ENCODE measurements at places on chromosomes 2 and 18. TPM values are rescaled to one million over a fixed set of nuclear protein-coding genes. Genes with fewer than 3 reads are reported as not detected.
A peak's percentile ranks its signal among the peaks of the same experiment; 100 is the strongest.

Gene NT5C1B
- total RNA-seq: not detected

Gene HRH4
- 0.36 TPM for total RNA-seq

Gene IER3IP1
- 8.7 TPM for total RNA-seq

Gene HOXD13
- total RNA-seq: not detected

Gene HS6ST1
- 27.2 TPM for total RNA-seq

Gene CRYGD
- total RNA-seq: not detected

Gene C2orf81
- 4.4 TPM for total RNA-seq

Gene C2orf92
- 17.7 TPM for total RNA-seq

Gene CAPG
- total RNA-seq: 60.7 TPM

- no peak for DNase-seq
These were observed 85.7 kb upstream of the GALNT13 start for GRCh38 chr2:153786016-153786415.

DNA sequence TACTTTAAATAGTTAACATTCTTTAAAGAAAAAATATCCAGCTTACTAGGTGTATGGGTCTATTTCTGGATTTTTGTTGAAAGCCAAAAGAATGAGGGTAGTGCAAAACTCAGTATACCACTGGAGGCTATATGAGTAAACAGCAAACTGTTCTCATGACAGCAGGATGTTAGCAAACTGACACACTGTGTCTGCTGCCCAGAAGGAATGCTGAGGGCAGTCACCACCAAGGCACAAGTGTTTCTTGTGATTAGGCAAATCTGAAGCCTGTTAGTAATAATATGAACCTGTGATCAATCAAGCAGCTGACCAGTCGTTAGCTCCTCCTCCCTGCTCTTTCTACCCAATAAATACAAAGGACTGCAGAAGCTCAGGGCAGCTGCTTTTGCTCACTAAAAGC lies 50.5 kb upstream of the SULT1C3 start:
- DNase-seq: no peak

DNA sequence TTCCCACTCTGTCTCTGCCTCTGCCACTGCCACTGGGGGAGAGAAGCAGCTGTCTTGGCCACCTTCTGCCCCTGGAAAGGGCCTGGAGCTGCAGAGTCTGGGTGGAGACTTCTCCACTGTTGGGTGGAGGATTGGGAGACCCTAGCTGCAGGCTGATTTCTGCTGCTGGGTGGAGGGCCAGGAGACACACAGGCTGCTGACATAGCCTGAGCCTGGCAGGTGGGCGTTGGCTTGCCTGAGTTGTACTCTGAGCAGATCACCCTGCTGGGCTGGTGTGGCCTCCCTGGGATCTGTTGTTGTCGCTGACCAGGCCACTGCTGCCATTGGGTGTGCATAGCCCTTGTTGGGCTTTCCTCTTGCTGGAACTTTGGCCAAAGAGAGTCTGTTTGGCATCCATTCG lies 64.3 kb downstream of the ARHGEF4 start:
- no peak for DNase-seq

GRCh38 chr2:160096409-160096808 lies 34.0 kb upstream of the PLA2R1 start:
- DNase-seq: no peak

DNA sequence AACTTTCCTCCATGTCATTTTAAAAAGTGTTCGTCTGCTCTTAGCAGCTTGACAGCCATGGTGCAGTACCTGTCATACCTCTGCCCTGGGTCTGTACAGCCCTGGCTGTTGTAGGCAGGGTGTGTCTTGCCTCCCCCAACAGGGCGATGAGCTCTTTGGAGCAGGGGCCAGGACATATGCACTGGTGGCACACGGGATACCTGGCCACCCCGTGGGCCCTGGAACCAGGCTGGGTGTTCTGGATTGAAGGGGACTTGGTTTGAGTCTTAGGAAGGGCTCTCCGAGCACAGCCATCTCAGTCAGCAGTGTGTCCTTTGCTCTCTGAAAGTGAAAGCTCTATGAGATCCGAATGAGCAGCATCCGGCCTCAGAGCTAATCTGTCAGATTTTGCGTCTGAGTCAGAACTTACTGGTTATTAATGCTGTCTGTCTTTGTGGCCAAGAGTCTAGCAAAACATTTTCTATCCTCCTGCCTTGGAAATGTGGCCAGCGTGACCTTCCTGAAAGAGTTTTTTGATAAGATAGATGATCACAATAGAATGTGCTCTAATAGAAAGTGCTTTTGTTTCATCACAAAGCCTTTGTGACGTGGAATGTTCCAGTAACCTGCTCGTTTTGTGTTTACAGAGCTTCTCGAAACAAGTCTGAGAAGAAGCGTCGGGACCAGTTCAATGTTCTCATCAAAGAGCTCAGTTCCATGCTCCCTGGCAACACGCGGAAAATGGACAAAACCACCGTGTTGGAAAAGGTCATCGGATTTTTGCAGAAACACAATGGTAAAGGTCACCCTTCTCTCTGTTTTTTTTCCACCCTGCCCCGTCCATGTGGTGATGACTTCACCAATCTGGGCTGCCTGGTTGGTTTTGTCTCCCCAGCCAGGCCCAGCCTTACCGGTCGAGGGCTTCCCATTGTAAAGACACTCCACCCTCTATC lies 77.3 kb upstream of the RPL31 start:
- DNase-seq: no peak

GRCh38 chr18:35466815-35467623 lies 30.7 kb downstream of the INO80C start:
- DNase-seq: no peak

DNA sequence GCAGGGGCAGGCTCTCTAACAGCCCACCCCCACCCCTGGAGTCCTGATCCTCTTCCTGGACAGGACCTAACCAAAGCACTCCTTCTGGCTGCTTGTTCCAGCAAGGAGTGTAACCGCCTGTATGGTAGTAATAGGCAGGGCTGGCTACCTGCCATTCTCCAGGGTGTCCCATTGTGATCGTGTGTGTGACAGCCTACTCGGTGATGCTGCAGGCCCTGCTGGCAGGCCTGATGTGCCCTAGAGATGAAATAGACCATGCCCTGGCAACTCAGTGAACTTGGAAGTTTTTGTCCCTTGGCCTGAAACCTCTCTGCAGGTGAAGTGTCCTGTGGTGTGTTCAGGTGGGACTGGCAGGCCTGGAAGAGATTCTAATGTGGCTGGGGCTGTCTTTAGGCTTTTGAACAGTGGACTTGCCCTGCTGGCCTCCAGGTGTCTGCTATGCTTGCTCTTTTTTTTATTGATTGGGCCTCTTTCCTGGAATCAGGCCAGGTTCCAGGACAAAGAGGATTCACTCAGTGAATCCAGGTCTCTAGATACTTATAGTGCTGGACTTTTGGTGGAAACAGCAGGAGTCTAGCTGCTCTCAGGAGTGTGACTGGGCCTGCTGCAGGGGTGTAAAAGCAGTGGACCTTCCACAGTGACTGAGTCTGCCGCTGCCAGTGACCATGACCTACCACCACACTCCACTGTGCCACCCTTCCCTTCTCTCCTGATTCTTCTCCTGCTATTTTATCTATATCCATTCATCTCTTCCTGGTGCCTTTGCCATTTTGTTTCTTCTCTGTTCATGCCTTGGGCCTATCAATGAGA lies 132.1 kb downstream of the CTIF start:
- DNase-seq: no peak

DNA sequence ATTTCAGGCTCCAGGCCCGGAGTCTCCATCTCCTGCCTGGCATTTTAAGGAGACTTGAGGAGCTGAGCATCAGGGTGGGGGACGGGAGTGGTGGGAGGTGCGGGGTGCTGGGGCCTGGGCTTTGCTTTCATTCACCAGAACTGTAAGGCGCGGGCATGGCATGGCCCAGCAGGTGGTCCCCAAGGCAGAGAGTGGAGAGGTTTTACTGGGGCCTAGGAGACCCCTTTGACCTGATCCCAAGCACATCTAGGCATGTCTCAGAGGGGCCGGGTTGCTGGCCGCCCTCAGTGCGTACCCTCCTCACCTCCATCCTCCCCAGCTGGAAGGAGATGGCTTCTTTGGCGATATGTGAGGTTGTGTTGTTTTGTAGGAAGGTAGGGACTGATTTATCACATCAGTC lies 172.5 kb downstream of the KLHL29 start:
- no peak for DNase-seq

DNA sequence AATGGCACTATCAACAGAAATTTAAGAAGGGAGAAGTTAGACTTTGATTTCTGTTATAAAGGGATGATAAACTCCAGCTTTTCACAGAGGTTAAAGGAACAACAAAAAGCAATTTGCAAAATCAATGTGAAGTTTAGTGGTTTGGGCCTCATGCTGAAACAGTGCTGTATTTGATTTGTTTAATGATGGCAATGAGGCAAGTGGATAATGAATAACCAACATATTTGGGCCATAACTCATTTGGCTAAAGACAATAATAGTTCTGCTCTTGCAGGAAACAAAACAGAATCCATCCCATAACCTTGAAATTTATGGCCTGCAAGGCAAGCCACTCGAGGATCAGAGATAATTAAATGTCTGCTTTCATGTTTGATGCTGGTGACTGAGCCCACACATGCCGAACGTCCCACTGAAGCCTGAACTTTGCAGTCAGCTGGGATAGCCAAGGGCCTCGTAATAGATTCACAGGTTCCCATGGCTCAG lies 56.5 kb downstream of the TPGS2 start:
- DNase-seq: no peak

DNA sequence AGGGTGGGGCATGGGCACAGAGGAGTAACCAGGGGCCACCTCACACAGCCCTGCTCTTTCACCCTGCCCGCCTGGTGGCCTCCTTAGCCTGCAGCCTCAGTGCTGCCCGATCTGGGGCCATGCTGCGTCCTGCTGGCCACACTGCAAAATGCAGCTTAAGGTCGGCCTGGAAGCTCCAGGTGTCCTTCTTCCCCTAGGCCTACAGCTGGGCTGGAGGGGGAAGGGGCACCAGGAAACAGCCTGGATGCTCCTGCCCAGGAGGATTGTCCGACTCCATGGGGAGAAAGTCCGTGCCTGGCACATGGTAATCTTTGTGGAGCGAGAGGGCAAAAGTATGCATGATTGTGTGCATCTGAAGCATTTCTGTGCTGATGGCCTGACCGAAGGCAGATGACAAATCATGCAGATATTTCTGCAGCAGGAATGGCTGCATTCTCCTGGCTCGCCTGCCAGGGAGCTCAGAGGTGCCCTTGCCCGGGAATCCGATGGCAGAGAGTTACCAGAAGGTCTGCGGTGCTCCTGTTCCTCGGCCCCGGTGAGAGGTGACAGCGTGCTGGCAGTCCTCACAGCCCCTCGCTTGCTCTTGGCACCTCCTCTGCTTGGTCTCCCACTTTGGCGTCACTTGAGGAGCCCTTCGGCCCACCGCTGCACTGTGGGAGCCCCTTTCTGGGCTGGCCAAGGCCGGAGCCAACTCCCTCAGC lies 12.8 kb upstream of the ALPP start:
- peak; percentile 49 for DNase-seq

DNA sequence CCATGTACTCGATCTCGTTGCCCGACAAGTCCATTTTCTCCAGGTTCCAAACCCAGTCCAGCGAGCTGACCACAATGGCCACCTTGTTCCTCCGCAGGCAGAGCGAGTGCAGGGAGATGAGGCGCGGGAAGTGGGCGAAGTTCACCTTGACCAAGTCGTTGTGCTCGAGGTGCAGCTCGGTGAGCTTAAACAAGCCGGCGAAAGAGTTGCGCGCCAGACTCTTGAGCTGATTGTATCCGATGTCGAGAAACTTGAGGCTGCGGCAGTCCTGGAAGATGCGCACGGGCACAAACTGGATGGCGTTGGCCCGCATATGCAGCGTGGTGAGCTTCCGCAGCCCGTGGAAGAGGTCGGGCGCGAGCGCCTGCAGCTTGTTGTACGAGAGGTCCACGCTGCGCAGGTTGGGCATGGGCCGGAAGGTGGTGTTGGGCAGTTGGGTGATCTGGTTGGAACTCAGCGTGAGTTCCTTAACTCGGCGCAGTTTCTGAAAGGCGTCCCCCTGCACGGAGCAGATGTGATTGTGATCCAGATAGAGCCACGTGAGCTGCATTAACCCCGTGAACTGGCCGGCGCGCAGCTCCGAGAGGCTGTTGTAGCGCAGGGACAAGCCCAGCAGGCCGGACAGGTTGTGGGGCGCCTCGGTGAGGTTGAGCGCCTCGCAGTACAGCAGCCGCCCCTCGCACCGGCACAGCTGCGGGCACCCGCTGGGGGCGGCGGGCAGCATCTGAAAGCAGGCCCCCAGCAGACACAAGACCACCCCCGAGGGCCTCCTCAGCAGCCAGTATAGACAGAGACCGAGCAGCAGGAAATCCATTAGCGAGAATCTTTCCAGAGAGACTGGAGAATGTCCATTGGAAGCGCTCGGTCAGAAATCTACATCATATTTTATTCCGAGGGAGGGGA lies 1.3 kb downstream of the LRRTM1 start:
- DNase-seq: peak; percentile 55

- DNase-seq: no peak
These were observed 313.3 kb upstream of the GULP1 start for GRCh38 chr2:187978356-187978755.

GRCh38 chr2:17076533-17076932 lies 410.9 kb upstream of the CYRIA start:
- no peak for DNase-seq

DNA sequence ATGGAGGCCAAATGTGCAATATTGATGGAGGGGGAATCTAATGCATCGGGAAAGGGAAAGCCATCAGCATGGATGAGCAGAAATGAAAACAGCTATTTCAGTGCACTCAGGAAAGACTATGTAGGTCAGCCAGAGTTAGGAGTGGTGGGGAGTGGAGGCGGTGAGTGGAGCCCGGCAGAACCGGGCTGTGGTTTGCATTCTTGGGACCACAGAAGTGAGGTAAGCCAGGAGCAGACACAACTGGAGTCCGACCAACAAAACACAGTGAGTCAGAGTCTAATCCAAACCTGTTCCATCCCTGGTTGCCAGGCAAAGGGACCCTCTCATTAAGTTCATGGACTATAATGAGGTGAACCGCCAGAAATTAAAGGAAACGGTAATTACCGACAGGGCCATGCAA lies 61.1 kb upstream of the RAB12 start:
- no peak for DNase-seq

GRCh38 chr2:97011977-97012569 lies 25.7 kb upstream of the FAM178B start:
- DNase-seq: no peak

GRCh38 chr18:62784338-62784965 lies 69.1 kb downstream of the PHLPP1 start:
- DNase-seq: no peak

Data from sciatic nerve (tissue), 2 donors.